ENCODE measurements at places on chromosomes 7 and 10. TPM values are rescaled to one million over a fixed set of nuclear protein-coding genes. Genes with fewer than 3 reads are reported as not detected.

GRCh38 chr7:128963327-128963757, 25.6 kb downstream of the IRF5 start:
- no peak for DNase-seq

DNA sequence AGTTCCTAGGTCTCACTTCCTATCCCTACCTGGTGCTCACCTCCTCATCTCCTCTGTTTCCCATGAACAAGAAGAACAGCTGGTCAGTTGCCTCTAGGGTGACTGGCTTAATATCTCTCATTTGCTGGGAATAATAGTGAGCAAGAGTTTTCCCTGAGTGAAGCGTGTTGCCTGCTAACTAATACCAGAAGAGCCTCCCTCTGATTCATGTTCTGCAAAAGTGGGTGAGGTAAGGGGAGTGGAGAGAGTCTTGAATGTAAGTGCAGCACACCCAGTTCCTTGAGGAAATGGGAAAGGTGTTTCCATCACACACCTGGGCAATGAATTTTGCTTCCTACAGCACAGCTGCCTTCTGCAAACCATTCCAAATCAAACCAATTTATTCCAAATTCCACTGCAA, 29.6 kb downstream of the FZD1 start:
- DNase-seq: no peak

- no peak for DNase-seq
Observed at GRCh38 chr7:150466477-150466876, 16.0 kb downstream of the GIMAP8 start.

DNA sequence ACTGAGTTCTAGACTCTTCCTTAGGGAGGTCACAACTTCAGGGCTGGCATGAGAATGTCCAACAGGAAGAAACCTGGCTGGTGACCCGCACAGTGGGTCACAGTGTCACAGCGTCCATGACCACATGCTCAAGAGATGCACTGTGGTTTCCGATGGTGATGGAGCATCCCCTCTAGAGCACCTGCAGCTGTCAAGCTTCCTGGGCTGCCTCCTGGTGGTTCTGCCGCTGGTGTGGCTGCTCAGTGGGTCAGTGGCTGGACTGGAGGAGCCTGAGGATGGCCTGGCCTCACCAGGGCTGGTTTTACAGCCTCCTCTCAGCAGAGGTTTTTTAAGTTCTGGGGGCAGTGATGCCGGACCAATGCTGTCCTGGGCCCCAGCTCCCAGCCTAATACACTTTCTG, 149.3 kb downstream of the SH3PXD2A start:
- DNase-seq: no peak

DNA sequence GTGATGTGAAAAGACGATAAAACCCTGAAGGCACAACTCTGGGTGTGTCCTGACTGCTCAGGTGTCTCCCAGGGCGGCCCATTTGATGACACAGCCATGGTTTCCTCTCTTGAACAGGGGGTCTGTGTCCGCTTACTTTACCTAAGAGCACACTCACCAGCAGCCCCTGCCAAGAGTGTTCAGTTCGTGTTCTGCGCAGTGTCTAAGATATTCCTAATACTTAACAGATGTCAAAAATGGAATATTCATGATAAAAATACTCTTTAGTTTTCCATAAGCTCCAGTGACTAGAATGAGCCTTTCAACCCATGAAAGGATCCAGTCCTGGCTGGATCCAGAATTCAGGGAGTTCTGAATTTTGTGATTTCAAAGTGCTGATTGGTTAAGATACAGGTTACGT, 492.4 kb downstream of the TNS3 start:
- DNase-seq: no peak

GRCh38 chr7:31687024-31687748, at the start of gene PPP1R17:
Gene PPP1R17 (plus strand): TSS chr7:31687215. CDS start chr7:31692442, 5,227 bp downstream.
- DNase-seq: no peak

GRCh38 chr10:114823077-114823463, 1.5 kb downstream of the FHIP2A start:
- DNase-seq: no peak

GRCh38 chr7:151409667-151410404, at the start of gene WDR86:
Gene WDR86 (minus strand): TSS chr7:151410038. CDS start chr7:151409589, 449 bp downstream.
- DNase-seq: no peak

- no peak for DNase-seq
Observed at GRCh38 chr7:1309996-1310395, 77.3 kb downstream of the UNCX start.

DNA sequence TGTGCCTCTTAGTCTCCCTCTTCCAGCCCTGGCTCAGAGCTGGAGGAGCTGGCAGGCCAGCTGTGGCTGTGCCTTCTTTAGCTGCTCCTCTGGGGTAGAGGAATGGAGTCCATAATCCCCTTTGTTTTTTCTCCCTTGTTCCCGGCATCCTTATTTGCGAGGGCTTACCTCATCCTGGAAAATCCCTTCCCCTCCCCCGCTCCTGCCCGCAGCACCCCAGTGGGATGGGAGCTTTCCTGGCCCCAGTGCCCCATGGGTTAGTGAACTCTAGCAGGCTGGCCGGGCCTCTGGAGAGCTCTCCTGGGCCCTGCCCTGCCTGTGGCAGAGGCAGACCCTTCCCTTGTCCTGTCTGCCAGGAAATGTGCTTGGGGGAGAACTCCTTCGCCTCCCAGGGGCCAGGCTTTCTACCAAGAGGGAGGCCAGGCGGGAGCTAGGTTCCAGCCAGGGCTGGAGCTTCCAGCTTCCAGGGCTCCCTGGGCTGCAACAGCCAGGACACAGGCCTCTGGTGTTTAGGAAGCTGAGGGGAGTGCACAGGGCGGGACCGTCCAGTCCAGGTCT, 16.5 kb upstream of the TRIM8 start:
- no peak for DNase-seq

GRCh38 chr10:77291596-77292505, 345.8 kb downstream of the KCNMA1 start:
- DNase-seq: no peak

DNA sequence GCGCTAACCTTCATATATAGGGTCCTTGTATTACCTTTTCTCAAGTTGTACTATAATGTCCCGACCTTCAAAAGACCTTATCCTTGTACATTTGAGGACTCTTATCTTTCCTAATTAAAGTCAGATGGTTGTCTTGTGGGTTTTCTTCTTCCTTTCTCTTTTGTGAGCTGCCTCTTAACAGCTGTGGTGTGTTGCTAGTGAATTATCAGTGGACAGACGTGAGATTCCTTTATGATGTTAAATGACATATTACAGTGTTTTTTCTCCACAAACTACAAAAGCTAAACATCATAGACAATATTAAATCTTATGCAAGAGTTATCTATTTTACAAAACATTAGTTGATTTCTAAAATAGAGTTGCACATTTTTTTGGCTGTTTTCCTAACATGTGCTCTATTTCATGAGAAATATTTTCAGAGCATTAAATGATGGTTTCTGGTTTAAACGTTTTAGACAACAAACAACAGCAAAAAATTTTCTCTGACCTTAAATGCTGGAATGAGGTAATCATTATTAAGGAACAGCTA, 272.2 kb upstream of the NPVF start:
- DNase-seq: no peak

- DNase-seq: no peak
Observed at GRCh38 chr10:44418637-44419036, 33.7 kb upstream of the CXCL12 start.

DNA sequence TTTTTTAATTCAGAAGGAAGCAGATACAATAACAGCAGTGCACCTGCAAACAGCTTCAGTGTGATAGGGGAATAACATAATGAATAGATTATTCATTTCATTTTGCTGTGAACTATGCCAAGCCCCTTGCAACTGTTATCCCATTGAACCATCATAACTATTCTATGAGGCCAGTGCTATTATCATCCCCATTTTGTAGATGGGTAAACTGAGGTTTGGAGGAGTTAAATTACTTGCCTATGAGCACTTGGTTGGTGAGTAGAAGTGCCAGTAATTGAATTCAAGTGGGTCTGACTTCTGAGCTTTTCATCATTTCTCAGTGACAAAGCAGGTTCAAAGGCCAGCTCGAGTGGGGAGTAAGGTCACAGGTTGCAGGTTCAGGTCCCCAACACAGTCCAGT, 16.8 kb upstream of the XPNPEP1 start:
- no peak for DNase-seq

DNA sequence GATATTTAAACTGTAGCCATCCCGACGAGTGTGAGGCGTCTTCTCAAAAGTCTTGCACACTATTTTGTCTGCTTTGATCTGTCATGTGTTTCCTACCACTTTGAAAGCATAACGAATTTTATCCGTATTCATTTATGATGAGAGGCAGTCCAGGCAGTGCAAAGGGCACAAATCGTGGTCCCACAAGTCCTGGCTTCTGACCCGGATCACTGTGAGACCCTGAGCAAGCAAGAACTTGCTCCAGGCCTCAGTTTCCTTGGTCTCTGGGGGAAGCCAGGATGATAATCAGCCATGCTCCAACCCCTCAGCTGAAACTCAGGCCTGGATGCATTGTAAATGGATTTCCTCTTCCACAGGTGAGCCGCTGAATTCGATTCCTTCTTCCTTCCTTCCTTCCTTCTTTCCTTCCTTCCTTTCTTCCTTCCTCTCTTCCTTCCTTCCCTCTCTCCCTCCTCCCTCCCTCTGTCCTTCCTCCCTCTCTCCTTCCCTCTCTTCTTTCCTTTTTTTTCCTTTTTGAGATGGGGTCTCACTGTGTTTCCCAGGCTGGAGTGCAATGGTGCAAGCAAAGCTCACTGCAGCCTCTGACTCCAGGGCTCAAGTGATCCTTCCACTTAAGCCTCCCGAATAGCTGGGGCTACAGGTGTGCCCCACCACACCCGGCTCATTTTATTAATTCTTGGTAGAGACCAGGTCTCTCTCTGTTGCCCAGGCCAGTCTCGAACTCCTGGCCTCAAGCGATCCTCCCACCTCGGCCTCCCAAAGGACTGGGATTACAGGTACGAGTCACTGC, 18.4 kb upstream of the ZKSCAN1 start:
- no peak for DNase-seq

Gene HECW1
- total RNA-seq: not detected

Gene PAOX
- 11.3 TPM for total RNA-seq

Gene NPFFR1
- not detected for total RNA-seq

Gene MRC1
- total RNA-seq: 1.2 TPM

Gene CRTAC1
- not detected for total RNA-seq
